ENCODE measurements at places on chromosomes 1 and 21. TPM values are rescaled to one million over a fixed set of nuclear protein-coding genes. Genes with fewer than 3 reads are reported as not detected.

The LRRC7 gene
- total RNA-seq = under 0.01 TPM

The RBBP5 gene
- 30.3 TPM for total RNA-seq

The CDC20 gene
- 161 TPM for total RNA-seq

The MNDA gene
- not detected for total RNA-seq

The PTAFR gene
- under 0.01 TPM for total RNA-seq

The SMIM1 gene
- not detected for total RNA-seq

The GABRD gene
- not detected for total RNA-seq

The PTGS2 gene
- 38.2 TPM for total RNA-seq

The OR4F29 gene
- total RNA-seq = not detected

The CXADR gene
- total RNA-seq = 1.7 TPM

The PGLYRP4 gene
- total RNA-seq = not detected

The KCNN3 gene
- 0.28 TPM for total RNA-seq

The KLHDC7A gene
- under 0.01 TPM for total RNA-seq

The TDRD10 gene
- total RNA-seq = 0.28 TPM

The CBR3 gene
- total RNA-seq = 15.9 TPM

The TFF2 gene
- total RNA-seq = not detected

The IL23R gene
- total RNA-seq = not detected

The TMEM200B gene
- 5.2 TPM for total RNA-seq

The RORC gene
- not detected for total RNA-seq

The DIO1 gene
- total RNA-seq = not detected

The KCNA3 gene
- total RNA-seq = 0.28 TPM

The PIK3C2B gene
- 0.28 TPM for total RNA-seq

The ADAMTS1 gene
- 274 TPM for total RNA-seq

The CD244 gene
- 1.1 TPM for total RNA-seq

The THEM5 gene
- not detected for total RNA-seq

Measured in regular cardiac myocyte (primary cell).